DND-41 (cell line): ENCODE measurements at places on chromosomes 5 and 9.

DNA sequence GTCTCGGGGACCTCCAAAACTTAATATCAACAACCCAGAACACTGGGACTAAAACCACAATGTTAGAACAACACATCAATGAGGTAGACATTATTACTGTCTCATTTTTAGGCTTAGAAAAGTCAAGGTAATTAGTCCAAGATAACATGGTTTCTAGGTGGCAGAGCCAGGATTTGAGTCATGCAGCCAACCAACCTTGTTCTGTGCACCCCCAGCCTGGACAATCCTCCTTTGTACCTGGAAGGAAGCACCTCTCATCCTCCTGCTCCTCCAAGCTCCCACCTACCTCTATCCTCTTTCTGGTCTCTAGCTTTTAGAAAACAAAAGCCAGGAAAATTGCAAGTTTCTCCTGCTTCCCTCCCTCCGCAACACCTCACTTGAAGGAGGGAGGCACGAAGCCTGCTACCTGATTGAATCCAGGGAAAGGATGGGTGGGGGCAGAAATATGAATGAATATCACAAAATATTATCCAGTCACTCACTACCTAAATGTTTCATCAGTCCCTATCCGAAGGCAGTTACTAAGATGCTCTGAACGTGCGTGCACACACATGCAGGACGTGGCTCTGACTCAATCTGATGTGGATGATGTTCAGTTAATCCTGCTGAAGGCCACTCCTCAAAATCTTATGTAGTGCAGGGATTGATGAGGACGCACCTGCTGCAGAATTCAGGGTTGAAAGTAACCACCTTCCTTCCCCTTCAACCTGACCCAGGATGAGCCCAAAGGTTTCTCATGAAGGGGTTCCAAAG is 26.3 kb upstream of the TTC1 start:
- DNase-seq = no peak

DNA sequence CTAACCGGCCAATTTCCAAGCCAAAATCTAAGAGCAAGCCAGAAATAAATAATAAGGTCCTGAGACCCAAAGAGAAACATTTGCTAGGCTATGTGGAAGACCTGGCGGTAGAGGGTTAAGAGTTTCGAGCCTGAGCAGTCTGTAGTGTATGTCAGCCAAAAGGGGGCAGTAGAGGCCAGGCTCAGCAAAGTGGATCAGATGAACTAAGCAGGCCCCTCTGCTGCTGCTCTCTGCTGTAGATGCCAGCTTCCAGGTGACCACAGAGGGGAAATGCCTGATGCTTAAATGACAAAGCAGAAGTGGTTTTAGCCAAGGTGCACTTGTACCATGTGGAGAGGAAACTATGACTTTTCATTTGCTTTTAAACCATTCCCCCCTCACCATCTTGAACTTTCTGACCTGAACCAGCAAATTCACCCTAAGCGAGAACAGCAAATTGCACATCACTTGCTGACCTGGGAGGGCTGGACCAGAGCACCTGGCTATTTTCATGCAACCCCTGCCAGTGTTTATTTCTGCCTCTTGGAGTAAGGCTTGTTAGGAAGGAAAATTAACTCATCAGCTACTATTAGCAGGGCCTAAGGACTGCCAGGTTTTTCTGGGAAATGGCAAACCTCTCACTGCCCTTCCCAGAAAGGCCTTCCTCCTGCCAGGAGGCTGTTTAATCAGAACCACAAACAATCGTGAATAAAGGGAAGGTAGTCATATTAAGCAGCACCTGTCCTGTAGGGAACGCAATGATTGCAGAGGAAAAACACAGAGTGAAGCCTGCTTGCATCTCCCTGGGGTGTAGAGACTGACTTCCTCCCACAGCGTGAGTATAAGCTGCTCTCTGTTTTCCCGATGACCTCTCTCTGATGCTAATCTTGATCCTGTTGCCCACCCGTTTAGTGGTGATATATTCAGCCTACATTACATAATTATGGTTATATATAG is 818.2 kb downstream of the TLR4 start:
- DNase-seq = peak; percentile 27

DNA sequence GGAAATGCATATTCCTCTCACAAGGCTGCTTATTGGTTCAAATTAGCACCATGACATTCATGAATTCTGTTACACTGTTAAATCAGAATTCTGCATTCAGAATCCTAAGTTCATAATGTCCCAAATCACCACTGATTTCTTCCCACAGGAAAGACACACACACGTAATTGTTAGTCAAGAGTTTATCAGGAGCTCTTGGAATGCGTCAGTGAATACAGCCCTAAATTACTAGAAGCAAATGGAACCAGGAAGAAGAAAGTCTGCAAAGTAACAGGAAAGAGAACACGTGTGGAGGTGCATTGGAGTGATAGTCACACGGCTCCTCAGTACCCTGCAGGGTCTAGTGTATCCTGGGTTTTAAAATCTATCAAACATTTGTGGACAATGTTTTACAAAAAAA is 110.2 kb downstream of the ANXA2R start:
- DNase-seq = no peak

DNA sequence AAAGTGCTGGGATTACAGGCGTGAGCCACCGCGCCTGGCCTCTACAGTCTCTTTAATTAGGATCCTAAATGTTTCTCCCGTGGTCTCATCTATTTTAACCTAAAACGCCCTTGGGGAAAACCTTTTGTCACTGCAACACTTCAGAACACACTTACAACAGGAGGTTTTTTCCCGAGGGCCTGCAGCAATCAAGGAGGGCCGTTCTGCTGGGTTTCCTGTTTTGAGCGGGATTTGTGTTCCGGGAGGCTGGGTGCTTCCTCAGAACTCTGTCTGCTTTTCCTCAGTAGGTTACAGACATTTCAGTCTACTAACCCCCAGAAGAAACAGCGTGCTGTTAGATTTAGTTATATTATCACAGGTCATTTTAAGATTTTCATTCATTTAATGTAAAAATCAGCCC is 65.4 kb upstream of the IRX4 start:
- no peak for DNase-seq

- no peak for DNase-seq
Observed at GRCh38 chr9:111298111-111298510, 31.9 kb downstream of the OR2K2 start.
